Hematopoietic multipotent progenitor cell treated with erythropoietin and hydrocortisone succinate and interleukin-3 and kit ligand, for 15 days (in vitro differentiated cells): ENCODE measurements at places on chromosomes 2 and 18.

- DNase-seq = no peak
These were observed 199.7 kb upstream of the RAB6C start for GRCh38 chr2:129779783-129780182.

DNA sequence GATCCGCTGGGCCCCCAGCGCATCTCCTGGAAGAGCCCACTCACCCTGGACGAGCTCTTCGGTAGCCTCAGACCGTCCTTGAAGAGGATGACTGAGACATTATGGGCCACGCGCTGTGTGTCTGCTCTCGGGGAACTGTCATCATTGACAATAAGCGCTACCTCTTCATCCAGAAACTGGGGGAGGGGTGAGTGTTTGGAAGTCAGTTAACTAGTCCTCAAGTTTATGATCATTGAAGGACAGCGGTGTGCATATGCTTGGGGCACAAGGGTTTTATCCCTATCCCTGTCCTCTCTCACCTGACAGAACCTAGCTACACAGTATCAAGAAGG is 586 bp downstream of the STK16 start:
- no peak for DNase-seq

GRCh38 chr18:58682429-58683069 is 11.3 kb downstream of the MALT1 start:
- peak; percentile 85 for DNase-seq

- DNase-seq = peak; percentile 27
These were observed 19.2 kb upstream of the TMEM177 start for GRCh38 chr2:119659601-119660342.

DNA sequence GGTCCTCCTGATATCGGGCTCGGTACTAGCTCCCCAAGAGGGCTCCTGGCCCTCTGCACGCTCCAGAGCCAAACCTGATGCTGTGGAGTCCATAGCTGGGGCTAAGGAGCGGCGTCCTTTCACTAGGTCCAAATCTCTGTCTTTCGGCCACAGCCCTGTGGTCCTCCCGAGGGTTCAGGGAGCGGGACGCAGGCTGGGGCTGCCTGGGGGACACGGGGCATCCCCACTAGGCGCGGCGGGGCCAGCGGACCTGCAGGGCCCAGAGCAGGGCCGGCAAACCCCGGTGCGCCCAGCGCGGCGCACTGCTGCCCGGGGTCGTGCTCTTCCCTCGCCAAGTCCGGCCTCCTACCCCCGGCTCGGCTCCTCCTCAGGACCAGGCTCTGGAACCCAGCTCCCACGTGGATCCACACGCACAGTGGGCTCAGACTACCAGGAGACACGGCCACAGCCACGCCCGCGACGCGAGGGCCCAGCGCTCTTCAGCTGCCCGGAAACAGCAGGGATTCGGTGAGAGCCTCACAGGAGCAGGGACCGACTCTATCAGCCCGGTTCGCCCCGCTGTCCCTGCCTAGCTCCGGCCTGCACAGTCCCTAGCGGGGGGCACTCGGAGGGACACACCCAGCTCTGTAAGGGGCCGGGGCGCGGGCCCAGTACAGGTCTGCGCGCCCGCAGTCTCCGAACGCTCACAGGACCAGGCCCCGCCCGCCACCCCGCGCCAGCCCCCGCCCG is 593 bp downstream of the ZNF514 start:
- peak; percentile 23 for DNase-seq

DNA sequence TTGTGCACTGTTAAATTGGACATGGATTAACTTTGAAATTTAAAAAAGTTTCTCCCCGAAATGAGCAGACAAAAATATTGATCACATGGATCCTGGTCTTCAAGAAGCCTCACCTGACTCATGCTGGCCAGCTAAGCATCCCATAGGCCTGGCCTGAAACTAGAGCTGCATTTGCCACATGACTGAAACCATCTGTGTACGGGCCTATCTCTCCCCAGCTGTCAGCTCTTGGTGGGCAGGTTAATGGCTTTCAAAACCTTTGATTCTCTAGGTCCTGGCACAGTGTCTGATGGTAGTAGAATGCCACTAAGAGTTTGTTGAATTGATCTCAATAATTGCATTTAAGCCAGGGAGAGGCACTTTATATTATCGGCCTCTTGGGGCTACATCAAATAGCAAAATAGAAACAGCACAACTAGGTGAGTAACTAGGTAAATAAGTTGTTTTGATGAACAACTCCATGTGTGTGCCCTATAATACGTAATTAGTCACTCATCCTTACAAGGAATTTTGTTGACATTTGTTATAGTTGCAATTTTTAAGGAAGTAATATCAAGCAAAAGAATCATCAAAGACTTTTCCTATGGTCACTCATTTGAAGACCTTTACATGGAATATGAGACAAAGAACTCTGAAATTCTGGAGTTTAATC is 251.1 kb downstream of the SP3 start:
- no peak for DNase-seq

DNA sequence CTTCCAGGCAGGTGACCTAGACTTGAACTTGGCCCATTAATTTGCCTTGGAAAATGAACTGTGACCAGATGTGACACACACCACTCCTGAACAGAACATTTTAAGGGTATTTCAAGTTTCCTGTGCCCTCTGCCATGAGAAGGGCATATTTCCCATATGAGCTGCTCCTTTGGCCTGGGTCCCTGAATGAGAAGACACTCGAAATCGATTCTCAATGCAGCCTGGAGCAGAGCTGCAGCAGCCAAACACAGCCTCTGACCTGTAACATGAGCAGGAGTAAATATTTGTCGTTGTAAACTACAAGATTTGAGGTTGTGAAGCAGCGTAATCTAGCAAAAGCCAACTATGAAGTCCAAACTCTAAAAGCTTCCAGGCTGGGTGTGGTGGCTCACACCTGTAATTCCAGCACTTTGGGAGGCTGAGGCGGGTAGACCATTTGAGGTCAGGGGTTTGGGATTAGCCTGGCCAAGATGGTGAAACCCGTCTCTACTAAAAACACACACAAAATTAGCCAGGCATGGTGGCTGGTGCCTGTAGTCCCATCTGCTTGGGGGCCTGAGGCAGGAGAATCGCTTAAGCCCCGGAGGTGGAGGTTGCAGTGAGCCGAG is 30.1 kb upstream of the SOS1 start:
- no peak for DNase-seq

GRCh38 chr2:231348173-231348572 is 47.3 kb upstream of the B3GNT7 start:
- no peak for DNase-seq

GRCh38 chr2:44964752-44965236 is 23.3 kb downstream of the SIX3 start:
- DNase-seq = no peak

DNA sequence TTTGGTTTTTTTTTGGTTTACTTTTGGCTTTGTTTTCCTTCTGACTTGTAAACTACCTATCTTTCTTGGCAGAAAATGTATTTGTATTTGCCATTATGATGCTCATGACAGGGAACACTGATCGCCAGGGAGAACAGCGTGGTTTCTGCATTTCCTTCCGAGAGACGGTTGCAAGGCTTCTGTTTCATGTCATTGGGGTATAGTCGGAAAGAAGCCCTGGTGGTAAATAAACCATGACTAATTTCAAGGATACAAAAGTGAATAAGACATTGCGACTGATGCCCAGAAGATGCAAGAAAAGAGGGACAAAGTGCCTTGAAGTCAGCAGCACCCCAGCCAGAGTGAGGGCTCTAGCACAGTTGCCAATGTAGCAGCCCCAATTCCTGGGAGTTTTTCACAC is 4.2 kb upstream of the CAPN14 start:
- DNase-seq = no peak

DNA sequence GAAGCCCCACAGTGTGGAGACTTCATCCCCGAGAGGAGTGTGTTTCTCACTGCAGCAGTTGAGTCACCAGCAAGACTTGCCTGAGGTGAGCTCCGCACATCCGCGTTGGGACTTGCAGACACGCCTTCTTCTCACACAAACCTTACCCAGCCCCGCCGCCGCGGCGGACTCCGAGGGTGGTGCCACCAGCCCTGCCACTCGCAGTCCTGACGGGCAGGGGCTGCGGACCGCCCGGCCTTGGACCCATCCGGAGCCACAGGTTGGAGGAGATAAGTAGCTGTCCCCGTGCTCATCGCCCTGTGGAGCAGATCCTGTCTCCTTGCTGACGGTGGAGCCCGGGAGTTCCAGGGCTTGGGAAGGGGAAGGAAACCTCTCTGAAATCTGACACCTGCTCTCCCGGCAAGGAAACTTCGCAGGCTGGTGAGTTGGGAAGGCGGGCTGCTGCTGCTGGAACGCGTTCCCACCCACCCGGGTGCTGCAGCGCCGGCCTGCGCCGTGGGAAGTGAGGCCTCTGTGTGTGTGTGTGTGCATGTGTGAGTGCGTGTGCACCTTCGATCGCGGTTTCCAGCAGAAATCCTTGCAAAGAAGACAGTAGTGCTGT is at the start of gene RAB27B:
Gene RAB27B, plus strand, starts transcription at position 197 of the 601 bp plus-strand sequence. CDS start 49,109 bp downstream, outside the sequence.
- DNase-seq = peak; percentile 63

DNA sequence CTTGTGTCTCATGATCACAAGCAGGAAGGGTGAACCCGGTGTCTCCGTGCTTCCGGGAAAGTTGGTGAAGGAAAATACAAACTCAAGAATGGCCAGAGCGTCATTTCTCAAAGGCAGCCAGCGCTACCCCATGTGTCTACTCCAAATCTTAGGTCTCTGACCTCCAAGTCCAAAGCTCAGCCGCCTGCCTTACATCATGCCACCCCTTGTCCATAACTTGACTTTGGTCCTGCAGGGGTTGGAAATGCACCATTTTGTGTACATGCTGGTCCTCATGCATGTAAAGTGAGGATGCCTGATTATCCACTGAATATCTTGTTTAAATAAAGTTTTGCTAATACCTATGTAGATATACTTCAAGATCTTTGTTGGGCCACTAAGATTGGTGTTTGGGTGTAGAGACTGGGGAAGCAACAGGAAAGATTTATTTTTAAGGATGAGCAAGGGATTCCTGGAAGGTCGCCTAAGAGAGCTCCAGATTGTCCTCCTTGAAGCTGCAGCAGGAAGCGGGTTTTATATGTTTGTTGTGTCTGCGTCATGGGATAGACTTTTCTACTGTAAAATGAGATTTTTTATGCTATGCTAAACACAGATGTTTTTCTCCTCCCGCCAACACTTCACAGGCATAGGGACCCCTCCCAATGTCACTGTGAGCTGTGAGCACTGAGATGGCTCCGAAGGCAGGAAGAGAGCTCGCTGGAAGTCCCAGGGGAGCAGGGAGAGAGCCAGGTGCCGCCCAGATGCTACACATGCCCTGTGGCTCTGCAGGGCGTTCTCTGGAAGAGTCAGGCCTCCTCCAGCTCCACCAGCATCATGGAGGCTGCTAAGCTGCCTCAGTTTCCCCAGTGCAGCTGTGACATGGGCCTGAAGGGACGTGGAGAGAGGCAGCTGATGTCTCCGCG is 176.2 kb upstream of the HDAC4 start:
- no peak for DNase-seq

DNA sequence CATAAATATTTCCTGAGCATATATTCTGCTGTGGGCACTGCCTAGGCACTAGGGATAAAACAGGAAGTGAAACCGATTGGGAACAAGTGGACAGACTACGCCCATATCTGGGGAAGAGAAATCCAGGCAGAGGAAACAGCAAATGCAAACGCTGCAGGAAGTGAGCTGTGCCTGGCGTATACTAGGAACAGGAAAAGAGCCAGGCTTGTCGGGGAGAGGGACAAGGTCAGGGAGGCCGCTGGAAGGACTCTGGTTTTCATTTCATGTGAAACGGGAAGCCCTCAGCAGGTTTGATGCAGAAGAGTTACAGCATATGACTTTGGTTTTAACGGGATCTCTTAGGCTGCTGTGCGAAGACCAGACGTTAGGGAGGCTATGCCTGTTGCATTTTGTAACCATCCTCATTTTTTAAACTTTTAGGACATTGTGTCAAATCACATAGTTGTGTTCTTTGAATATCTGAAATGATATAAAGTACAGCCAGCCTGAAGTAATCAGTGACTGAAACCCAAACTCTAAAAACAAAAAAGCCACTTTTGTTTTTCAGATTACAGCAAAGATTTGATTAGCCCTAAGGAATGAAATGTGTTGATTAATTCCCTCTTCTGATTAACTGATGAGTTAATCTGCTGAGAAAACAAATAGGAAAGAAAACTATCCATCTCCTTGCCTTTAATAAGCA is 110.2 kb upstream of the PIEZO2 start:
- DNase-seq = no peak

DNA sequence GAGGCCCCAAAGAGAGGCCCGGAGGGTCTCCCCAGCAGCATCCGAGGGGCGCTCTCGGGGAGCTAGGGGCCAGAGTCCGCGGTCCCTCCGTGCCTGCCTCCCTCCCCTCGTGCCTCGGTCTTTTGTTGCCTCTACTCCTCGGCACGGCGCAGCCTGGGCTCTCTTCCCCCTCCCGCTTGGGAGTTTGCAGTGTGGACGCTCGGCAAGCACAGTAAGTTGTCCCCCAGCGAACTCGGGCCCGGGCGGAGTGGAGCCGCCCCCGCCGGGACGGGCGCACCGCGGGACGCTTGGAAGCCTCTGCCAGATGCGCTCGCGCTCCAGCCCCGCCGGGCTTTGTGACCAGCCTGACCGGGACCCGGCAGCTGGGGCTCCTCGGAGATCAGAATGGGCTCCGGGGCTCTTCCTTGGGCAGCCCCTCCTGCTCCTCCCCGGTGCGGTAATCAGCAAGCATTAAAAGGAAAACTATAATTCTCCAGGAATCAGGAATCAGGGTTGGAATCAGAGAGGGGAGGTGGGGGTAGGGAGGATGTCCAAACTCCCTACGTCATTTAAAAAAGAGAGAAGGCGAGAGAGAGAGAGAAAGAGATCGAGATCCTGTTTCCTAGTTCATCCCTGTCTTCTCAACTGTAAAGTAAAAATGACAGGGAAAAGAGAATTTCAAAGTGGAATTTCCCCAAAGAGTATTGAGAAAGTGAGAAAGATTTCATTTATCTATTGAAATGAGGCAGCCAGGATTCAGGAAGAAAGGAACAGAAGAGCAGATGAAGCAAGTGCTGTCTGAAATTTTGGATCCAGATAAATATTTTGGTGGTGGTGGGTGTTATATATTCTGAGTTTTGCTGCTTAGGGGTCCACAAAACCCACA is 786 bp upstream of the TMEM200C start:
- DNase-seq = no peak

- no peak for DNase-seq
These were observed 163.0 kb downstream of the NCKAP5 start for GRCh38 chr2:133405252-133405651.

DNA sequence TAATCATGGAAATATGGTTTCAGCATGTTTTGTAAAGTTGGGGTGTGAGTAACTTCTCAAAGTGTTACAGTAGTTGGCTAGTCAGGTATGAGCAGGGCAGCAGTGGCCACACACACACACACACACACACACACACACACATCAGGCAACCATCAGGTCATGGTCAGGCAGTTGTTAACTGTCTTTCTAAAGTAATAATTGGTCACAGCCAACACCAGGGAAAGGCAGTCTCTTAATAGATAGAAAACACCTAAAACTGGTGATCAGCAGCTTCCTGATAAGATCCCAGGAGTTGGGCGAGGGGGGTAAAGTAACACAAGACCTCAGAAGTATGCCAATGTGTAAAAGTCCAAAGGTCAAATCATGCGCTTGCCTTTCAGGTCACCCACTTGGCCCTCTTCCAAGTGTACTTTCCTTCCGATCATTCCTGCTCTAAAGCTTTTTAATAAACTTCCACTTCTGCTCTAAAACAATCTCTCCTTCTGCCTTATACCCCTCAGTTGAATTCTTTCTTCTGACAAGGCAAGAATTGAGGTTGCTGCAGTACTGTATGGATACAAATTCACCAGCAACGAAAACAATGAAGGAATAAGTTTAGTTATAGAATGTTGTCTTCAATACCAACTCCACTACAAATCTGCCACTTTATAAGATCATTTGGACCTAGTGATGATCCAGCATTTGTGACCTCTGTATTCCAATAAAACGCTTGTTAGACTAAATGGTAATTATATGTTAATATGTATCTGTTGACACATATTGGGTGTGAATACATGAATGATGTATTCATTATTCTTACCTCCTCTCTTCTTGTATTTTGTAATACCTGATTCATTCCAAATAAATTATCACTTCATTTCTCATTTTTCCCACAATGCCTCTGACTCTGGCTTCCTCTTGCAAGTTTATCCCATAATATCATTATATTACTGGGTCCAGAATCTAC is 254.3 kb downstream of the METTL4 start:
- DNase-seq = no peak
